Stimulated activated CD4-positive, alpha-beta T cell treated with anti-CD3 and anti-CD28 coated beads, TNF-alpha, amount 100 ng/mL, for 1 hour (primary cell): ENCODE measurements at places on chromosomes 4 and X.

- no peak for DNase-seq
Observed at GRCh38 chrX:103517246-103517645, 2.0 kb downstream of the RAB40A start.

DNA sequence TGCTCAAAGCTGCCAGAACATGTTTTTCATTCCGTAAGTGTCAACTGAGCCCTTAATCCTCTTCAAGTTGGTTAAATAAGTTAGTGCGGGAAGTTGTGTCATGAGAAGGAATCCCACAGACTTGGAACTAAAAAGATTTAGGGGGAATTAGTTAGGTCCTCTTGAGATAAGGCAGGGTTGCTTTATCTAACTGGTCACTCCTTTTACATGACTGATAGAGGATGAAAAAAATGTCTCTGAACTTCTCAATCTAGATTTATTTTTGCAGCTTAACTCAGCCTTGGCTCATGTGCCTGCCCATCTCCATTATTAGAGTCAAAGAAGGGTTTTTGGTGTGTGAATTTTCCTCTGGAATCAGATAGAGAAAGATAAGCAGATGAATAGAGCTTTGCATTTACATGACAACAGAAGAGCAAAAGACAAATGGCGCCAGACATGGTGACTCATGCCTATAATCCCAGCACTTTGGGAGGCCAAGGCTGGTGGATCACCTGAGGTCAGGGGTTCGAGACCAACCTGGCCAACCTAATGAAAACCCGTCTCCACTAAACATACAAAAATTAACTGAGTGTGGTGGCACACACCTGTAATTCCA lies 882.9 kb downstream of the RPA4 start:
- DNase-seq: no peak

DNA sequence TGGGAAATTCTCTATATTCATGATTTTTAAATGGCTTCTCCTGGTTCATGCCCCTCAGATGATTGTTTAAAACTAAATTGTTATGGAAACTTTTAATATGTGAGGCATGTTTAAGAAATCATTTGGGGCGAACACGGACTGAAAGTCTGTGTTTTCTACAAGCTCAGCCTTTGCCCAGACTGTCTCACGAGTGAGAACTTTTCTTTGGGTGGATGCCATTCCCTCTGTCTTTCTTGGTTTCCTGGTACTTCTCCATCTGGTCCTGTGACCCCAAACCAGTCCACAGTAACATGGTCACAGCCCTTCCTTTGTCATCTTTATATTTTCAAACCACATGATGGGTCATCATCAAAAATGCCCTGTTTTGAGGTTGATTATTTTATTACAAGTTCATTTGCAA lies 186.6 kb upstream of the GNPDA2 start:
- DNase-seq: no peak

DNA sequence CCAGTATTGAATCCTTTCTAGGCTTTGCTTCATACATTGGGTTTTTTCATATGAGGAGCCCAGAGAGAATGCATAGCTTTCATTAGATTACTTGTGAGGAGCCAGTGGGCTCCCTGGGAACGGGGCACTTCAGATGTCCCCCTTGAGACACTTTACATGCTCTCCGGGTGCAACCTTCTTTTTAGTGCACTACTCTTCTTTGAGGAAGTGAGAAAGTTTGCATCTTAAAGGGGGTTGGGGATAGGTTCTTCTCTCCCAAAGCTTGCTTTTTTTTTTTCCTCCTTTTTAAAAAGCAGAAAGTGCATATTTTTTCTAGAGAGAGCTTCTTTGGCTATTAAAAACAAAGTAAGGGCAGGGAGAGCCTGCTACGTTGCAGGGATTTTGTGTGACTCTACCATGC lies 4.3 kb downstream of the HADH start:
- DNase-seq: no peak

DNA sequence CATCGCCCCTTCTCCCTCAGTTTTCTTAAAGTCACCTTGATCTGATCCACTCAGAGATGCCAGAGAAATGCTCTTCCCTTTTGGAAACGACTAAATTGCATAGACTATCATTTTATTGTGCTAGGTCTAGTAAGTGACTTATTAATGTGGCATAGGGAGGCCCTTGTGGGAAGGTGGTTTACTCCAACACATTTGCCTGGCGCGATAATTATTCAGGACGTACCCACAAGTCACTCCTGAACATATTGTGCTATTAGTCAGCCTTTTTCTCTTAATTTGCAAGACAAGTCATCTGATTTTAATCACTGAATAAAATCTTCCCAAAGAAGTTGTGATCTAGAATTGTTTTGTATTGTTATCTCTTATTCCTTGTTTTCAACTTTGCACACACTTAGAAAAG lies 7.6 kb downstream of the ENPEP start:
- no peak for DNase-seq

DNA sequence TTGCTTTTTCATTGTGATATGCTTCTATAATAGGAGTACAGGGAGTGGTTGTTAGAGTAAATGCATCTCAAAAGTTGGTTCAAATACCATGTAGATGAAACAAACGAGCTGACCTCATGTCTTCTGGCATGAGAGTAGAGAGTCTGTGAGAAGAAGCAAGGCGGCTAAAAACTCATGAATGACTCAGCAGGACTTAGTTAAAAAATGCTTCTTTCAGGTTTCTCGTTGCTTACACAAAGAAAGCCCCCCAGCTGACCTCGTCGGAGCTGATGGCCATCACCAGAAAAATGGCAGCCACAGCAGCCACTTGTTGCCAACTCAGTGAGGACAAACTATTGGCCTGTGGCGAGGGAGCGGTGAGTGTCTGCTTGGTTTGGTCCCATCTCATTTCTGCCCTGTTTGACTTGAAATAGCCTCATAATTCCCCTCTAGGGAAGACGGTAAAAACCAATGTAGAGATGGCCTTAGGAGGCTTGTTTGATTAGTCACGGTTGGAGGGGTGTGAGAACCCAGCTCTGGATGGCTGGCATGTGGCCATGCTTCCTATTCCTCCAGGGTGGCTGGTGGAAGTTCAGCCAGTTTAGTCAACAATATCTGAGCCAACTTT lies 14.5 kb downstream of the AFP start:
- no peak for DNase-seq

DNA sequence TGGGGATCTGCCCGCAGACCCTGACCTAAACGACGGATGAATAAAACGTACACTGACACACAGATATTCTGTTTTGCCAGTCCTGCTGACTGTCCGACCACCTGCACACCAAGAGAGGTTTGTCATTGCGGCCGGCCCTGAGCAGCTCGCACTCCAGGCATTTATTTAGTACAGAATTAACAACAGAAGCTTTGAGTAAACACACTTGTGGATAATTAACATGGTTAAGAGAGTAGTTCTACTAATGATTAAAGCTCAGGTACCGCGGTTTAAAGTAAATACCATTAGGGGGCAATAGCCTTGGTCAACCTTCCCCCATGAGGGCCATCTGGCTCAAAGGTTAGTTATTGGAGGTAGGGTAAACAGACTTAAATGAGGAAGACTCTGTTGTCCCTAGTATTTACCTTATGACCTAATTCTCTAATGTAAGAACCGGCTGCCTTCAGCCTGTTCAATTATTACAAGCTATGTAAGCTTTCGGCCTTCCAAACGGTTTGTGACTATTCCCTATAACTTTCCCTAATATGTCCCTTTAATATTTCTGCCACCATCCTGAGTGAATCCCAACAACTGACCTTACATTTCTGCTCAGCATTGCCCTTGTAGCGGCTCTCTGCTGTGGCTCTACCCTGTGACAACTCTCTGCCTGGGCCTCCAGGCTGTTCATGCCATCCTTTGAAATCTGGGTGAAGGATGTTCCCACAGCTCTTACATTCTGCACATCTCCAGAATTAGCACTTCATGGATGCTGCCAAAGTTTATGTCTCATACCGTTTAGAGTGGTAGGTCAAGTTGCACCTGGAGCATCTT lies 46.9 kb upstream of the SYTL5 start:
- no peak for DNase-seq

DNA sequence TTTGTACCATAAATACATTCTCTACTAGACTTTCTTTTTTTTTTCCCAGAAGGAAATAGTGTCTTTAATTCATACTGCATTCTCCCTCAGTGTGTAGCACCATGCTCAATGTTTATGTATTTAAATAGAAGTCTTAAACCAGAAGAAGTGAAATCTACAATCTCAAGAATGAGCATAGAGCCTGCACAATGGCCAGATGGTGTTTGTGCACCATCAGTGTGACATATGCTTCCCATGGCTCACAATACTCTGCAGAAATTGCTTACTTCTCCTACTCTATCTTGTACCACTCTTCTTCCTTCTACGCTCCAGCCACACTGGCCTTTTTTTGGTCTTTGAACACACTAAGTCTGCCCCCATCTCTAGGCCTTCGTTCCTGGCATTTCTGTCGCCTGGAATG lies 2.6 kb upstream of the DOCK11 start:
- no peak for DNase-seq

DNA sequence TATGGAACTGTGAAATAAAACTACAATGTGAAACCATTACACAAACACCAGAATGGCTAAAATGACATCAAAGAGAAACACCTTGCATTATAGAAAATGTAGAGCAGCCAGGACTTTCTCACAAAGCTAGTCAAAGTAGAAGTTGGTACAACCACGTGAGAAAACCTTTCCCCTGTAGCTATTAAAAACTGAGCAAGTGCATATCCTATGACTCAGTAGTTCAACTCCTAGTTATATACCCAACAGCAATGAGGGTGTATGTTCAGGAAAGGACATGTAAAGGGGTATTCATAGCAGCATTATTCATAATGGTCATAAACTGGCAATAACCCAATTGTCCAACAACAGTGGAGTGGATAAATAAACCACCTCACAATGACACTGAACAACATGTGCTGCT lies 177.5 kb upstream of the NUDT10 start:
- DNase-seq: no peak

DNA sequence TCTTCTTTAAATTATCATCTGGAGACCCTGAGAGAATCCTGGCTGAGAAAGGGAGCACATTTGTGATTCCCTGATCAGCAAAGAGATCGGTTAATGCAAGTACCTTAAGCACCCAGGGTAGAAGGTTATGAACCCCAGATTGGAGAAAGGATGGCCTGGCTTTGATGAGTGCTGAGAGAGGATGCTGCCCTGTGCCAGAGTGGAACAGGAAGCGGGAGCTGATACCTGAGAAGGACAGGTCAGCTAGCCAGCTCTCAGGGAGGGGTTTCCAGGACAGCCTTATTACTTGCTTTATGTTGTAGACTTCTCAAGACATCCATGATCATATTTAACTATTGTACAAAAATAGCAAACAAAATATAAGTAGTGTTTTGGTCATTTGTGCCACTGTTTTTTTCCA lies 141.9 kb downstream of the GATB start:
- DNase-seq: no peak

DNA sequence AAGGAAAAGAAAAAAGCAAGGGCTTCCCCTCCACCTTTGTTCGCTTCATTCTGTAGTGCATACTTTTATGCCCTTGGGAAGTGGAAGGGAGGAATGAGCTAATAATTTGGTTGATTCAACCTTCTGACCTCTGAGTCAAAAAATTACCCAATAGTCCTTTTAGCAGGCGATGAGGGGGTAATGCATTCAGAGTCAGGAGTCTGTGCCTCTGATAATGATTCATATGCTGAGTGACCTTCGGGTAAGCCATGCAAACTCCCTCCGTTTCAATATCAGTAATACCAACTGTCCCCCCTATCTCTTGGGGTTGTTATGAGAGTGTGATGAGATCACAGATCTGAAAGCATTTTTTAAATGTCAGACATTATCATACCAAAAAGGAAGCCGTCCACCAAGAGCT lies 41.6 kb upstream of the ACSL4 start:
- no peak for DNase-seq

DNA sequence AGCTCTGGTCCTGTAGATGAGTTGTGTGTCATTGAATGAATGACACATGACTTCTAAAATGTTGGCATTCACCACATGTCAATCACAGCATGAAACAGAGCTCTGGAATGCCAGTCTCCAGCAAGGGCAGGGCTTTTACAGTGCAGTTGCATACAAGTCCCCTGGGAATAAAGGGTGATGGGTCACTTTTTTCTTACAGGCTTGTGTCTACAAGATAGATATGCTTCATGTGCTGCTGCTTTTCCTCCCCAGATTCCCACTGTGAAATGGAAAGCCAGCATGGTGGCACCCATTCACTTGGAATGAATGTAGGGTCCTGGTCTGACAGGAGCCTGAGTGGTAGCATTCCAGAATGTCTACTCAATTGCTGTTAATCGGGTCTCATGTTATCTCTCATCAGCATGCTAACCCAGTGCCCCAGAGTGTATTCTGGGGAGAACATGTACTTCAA lies 159.1 kb upstream of the KIT start:
- no peak for DNase-seq

GRCh38 chr4:52472444-52472843 lies 186.7 kb downstream of the USP46 start:
- no peak for DNase-seq

GRCh38 chr4:2850966-2851798 lies 7.5 kb downstream of the ADD1 start:
- no peak for DNase-seq

DNA sequence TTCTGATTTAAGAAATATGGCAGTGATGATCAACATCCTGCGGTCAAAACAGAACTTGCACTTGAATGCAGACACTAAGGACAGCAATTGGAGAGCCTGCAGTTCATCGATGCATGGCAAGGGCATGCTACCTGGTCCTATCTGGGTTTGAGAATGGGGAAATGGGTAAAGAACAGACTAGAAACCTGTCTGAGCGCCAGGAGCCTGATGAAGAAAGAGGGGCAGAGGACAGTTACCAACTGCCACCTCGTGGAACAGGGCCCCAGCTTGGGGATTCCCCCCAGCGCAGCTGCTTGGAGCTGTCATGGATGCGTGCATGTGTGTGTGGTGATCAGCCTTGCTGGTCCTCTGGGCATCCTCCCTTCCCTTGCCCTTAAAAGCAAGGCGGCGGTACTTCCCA lies 30.2 kb upstream of the NKRF start:
- DNase-seq: no peak

- no peak for DNase-seq
Observed at GRCh38 chr4:181479141-181479540, 764.1 kb upstream of the TENM3 start.

DNA sequence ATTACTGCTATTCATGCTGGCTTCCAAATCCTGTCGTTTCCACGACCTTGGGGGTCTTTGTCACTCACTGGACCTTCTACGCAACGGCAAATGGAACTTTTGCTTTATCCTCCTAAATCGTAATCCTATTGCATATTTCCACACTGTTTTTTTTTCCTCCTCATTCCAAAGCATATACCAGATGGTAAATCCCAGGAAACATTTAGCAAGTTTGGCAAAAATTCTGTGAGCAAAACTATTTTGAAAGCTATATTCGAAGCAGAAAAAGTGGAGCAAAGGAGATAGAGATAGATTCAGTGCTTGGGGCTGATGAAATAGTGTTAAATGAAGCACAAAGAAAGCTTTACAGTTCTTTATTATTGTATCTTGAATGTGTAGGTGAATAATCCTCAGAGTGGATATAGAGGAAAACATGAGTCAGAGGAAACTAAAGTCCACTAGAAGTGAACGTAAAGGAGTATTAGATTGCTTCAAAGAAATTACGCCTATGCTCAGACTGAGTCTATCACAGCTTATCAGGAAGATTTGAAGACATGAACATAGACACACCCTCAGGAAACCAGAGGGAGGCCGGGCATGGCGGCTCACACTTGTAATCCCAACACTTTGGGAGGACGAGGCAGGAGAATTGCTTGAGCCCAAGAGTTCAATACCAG lies 50.2 kb upstream of the FAM9A start:
- no peak for DNase-seq

GRCh38 chr4:118729287-118730286 lies 44.4 kb downstream of the METTL14 start:
- no peak for DNase-seq
